ENCODE measurements at places on chromosomes 3 and 15.

DNA sequence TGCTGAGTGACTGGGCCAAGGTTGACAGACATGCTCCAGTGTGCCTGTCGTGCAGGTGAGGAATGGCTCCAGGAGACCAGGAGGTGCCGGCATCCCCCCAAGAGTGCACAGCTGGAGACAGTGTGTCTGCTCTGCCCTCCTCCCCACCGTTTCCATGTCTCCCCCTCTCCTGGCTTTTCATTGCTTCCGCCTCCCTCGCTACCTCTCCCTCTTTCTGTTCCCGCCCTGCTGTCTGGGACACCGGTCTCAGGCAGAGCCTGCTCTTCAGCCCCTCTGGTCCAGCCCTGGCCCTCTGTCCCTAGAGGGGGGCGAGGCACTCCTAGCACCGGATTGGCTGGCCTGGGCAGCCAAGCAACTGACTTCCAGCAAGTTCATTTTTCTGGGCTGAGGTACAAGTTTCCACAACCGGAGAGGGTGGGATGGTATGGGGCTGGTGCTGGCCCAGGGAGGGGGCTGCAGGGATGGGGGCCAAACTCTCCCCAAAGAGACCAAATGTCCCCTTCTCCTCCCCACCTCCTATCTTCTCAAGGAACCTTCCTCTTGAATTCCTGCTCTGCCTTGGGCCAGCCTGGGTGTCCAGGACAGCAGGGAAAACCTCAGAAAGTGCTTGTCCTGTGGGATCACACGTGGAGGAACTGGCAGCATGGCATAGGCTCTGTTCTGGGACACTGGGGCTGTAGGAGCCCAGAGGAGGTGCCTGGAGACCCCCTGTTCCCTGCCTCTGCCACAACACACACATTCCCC, 32.6 kb downstream of the PRKCD start:
- no peak for DNase-seq

DNA sequence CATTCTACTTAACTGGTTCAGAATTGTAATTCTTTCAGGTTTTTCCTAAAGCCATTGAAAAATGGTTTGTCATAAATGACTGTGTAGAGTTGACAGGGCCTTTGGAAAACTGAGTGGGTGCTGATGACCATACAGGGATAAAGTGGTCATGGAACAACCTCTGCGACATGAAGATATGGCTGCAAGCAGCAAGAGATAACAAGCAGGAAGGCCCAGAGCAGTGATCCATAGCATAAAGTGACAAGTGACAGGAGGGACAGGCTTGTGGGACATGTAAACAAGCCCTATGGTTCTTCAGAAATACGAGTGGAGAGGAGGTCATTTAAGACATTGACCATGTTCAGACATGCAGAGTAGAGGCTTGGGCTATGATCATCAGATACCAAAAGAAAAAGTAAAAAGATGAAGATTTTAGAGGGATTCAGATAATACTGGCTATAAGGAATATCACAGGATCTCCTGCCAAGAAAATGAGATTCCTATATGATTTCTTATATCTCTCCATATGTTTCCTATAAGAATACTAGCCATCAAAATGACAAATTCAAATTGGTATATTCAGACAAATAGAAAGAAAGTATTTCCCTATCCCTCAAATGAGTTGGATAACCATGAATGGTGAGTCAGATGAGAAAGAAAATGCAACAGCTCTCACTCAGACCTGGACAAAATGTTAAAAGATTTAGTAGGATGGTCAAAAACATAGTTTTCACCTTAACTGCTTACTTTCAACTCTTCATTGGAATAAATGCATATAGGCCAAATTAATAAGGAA, 827.6 kb upstream of the CFAP20DC start:
- DNase-seq: no peak

- DNase-seq: no peak
Observed at GRCh38 chr15:83602021-83602420, 51.9 kb upstream of the ADAMTSL3 start.

DNA sequence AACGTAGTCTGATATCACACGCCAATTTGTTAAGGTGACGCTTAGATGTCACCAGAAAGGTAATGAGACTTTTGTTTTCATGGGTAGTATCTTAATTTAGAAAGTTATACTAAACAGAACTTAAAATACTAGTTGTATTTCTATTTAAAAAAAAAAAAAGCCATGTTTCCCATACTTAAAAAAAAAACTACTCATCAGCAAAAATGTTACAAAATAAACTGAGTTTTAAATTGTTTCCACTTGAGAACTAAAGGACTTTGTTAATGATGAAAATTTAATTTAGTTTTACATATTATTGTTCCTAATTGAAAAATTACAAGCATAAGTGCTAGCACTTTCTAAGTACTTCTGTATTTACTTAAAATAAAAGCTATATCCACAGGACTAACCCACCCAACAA, 300.8 kb upstream of the ATP11B start:
- no peak for DNase-seq

Data from activated CD4-positive, CD25-positive, alpha-beta regulatory T cell (primary cell).